Effector memory CD8-positive, alpha-beta T cell (primary cell): ENCODE measurements at places on chromosomes 11 and 22.

- H3K27me3 ChIP-seq, result peaks cover 57% of the 10 kb centered on the region
- no peak for DNase-seq
- H3K36me3 ChIP-seq, result no peaks in the 10 kb centered on the region
- H3K4me3 ChIP-seq, result no peak overlapping the region
- peaks cover 7% of the 10 kb centered on the region for H3K4me1 ChIP-seq
- H3K27ac ChIP-seq, result no peak overlapping the region
Measured at GRCh38 chr22:26898946-26899605, 241.7 kb downstream of the MIAT start.

GRCh38 chr11:33893711-33894397 lies 2.0 kb upstream of the LMO2 start:
- peak; percentile 57 for DNase-seq
- peaks cover 39% of the 10 kb centered on the region for H3K27me3 ChIP-seq
- H3K4me1 ChIP-seq, result peaks cover 27% of the 10 kb centered on the region
- peak overlapping the region; percentile 76 for H3K4me3 ChIP-seq
- peaks cover 7% of the 10 kb centered on the region for H3K36me3 ChIP-seq

DNA sequence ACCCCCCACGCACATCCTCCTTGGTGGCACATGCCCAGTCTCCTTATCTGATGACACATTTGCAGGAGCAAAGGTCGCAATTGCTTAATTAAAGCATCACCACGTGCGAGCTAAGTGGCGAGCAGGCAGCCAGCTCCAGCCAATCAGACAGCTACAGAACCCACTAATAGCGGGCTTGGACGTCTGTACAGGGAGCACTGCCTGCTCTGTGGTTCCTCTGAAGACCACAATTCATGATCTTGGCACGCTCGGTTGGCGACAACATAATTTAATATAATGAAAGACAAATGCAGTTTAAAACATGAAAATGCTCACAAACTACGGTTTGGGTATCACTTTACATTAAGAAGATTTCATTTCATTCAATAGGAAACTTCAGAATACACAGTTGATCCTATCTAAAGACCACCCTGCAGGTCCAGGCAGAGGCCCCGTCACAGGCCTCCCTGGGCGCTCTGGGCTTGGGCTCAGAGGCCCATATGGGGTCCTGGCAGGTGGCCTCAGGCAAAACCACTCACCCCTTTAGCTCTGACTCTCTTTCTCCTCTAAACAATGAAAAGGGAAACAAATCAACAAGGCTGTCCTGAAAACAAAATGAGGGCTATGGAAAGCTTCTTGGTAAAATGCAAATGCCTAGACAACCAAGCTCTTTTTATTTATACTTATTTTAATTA lies 10.4 kb downstream of the PACSIN2 start:
- no peak for DNase-seq
- H3K27ac ChIP-seq, result no peak overlapping the region
- H3K27me3 ChIP-seq, result no peaks in the 10 kb centered on the region
- peaks cover 64% of the 10 kb centered on the region for H3K4me1 ChIP-seq
- peak overlapping the region; percentile 23 for H3K4me3 ChIP-seq
- H3K36me3 ChIP-seq, result peaks cover 9% of the 10 kb centered on the region

DNA sequence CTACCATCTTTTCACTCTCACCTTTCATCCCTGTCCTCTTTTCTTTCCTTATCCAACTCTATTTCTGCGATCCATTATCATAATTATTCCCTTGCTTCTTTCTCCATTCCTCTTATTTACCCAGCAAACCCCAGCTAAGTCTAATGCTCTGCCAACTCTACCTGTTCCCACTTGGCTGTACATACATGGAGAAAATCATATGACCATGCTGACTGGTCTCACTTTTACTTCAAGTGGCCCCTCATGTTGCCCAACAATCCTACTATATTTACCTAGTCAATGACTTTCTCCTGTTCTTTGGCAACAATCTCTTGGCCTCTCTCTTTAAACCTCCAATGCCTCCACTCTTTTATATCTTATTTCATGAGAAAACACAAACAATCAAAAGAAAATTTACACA lies 94.1 kb downstream of the USP35 start:
- no peak overlapping the region for H3K4me3 ChIP-seq
- no peaks in the 10 kb centered on the region for H3K36me3 ChIP-seq
- no peaks in the 10 kb centered on the region for H3K4me1 ChIP-seq
- no peak overlapping the region for H3K27ac ChIP-seq

DNA sequence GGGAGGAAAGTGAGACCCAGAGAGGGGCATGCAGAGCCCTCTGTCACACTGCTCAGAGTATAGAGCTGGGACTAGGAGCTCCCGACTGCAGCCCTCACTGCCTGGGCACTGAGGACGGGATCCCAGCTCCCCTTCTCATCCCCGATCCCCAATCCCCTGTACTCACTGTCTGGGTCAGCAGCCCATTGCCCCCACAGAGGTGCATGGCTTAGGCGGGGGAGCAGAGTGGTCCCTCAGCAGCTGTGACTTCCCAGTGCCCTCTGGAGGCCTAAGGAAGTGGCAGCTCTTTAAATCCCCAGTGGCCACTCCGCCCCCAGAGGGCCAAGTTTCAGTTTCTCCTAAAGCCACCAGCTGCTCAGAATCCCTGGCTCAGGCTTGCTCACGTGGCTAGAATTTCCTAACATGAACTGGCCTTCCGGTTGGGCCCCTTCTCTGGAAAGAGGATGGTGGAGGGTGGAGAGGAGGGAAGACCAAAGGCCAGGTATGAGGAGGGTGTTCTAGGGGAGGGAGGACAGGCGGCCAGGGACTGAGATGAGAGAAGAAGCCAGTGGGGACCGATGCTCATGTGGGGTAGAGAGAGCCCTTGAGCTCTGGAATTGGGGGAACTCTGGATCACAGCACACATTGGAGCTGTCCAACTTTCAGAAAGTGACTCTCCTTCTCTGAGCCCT lies at the start of gene BATF2:
TSS of gene BATF2 (minus strand) at position 262 of the 671 bp plus-strand sequence. CDS start at position 205, 57 bp downstream.
- H3K27ac ChIP-seq, result no peak within 1 kb of the TSS
- H3K4me1 ChIP-seq, result peaks cover 10% of the 10 kb centered on the region
- no peak for DNase-seq
- H3K27me3 ChIP-seq, result peaks cover 17% of the 10 kb centered on the region
- H3K4me3 ChIP-seq, result no peak within 1 kb of the TSS
- H3K36me3 ChIP-seq, result no peaks in the 10 kb centered on the region

DNA sequence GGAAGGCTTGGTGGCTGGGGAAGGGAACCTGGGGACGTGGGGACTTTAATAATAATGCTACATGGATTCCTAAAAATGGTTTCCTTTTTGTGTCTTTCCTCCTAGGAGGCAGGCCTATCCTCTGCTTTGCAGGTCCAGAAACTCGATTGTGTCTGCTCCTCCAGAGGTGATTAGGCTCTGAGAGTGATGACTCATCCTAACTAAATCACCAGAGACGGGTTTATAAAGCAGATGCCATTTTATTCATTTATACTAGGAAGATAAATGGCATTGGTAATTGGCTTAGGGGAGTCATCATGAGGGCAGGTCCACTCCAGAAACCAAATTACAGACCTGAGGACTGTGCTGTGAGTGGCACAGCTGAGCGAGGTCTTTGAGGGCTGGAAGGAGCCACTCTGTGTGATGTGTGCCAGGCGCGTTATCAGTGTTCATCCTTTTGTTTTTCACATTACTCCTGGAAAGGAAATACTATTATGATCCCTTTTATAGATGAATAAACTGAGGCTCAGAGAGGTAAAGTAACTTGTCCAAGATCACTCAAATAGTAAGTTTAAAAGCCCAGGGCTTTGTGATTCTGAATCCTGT lies 7.1 kb downstream of the NLRX1 start:
- no peak overlapping the region for H3K27ac ChIP-seq
- peaks cover 18% of the 10 kb centered on the region for H3K36me3 ChIP-seq
- no peaks in the 10 kb centered on the region for H3K27me3 ChIP-seq
- no peaks in the 10 kb centered on the region for H3K4me1 ChIP-seq
- H3K4me3 ChIP-seq, result no peak overlapping the region
- no peak for DNase-seq

GRCh38 chr11:73203322-73203721 lies 14.8 kb upstream of the P2RY2 start:
- peaks cover 5% of the 10 kb centered on the region for H3K4me1 ChIP-seq
- peaks cover 3% of the 10 kb centered on the region for H3K36me3 ChIP-seq
- DNase-seq, result no peak
